ENCODE measurements at places on chromosomes 6 and 20.

DNA sequence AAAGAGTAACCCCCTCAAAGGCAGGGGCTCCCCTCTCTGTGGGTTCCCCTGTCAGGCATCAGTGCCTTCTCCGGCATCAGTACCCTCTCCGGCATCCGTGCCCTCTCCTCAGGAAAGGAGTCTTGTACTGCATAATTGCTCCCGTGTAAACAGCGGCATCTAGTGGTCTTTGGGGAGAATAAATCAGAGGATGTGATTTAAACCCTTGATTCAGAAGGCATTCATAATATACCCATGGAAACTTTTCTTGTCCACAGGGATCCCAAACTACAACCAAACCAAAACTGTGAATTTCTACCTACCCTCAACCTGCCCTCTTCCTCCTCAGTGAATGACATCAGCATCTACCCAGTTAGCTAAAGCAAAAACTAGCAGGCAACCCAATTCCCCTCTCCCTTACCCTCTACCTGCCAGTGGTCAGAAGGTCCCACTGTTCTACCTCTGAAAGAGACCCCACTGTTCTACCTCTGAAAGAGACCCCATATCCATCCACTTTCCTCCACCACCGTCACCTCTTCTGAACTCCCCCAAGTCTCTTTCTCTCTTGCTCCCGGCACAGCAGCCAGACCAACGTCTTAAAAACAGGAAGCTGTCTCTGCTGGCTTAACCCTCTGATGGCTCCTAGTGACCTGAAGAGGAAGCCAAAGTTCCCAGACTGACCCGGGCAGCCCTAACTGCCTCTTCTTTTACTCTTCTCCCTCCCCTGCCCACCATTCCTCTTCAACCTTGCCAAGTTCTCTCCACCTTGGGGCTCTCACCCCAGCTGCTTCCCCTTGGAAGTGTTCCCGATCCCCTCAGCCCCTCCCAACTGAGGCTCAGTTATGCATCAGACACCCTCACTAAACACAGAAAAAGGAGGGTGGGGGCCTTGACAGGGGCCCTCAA is 27.2 kb downstream of the UBE2V1 start:
- DNase-seq: peak; percentile 57

DNA sequence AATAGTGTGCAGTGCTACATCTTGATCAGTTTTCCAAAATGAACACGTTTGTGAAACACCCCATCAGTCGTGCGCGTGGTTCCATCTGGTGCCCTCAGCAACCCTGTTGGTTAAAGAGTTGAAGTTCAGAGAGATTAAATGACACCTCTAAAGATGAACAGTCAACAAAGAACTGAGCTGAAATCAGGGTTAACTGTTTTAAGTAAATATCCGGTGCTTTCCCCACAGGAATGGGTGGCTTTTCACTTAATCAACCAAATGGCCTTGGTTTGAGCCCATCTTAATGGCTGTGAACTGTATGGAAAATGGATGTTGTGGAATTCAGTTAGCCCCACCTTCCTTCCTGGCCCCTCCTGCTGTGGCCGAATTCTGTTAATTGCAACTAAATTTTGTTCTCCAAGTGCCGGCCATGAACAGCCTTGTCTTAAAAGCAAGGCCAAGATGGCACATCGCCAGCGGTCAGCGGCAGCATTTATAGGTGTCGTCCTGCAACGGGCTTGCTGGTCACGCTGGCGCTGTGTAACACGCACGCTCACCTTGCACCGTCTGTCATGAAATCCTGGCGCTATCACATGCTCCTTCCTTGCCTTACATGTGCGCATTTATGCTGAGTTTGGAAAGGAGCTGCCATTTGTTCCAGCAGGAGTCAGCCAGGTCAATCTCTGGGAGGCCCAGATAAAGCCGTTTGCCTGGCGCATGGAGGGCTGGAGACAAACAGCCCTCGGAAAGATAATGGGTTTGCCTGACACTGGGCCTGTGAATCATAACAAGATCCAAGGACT is 164.5 kb downstream of the ERMARD start:
- DNase-seq: no peak

DNA sequence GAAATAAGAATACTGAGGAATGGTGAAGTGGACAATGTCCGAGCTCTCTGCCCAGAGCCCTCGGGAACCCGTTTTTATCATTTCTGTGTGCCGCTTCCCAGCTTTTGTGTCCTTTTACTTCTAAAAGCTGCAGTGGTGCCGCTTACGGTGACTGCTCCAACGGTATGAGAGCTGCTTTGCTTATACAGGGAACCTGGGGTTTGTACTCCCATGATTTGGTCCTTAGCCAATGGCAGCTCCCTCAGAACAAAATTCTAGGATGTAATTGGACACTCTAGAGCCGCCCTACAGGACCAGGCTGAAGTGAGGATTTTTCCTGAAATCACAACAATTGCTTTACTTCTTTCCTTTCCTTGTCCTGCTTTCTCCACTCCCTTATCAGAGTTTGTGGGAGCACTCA is 24.2 kb upstream of the PCSK2 start:
- DNase-seq: no peak

GRCh38 chr20:709423-709822 is 33.8 kb upstream of the SCRT2 start:
- no peak for DNase-seq

DNA sequence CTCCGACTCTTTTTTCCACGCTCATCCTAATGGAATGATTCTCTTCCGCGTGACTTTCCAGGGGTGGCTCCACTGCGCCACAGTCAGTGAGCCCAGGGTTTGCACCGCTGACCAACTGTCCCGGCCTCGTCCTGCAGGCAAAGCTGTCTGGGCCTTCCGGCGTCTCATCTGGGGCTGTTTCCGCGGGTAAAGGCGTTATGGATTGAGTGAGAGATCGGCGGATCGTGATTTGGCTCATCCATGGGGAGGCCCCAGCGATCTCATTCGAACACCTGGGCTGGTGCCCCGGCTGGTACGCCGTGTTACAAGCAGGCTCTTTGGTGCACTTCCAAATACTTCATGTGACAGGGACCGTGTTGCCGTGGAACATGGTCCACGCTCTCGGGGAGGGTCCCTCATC is 47.8 kb downstream of the KCNQ2 start:
- DNase-seq: no peak

- no peak for DNase-seq
Observed at GRCh38 chr20:39364320-39364719, 402.2 kb downstream of the DHX35 start.

GRCh38 chr6:80433010-80433672 is 326.7 kb downstream of the BCKDHB start:
- DNase-seq: no peak

GRCh38 chr20:9286501-9287461 is 217.9 kb downstream of the PLCB4 start:
- no peak for DNase-seq
